ENCODE measurements at places on chromosomes 7 and 10.

- DNase-seq, result no peak
Measured at GRCh38 chr10:17548162-17548561, 69.0 kb downstream of the HACD1 start.

- DNase-seq, result no peak
Measured at GRCh38 chr10:29512425-29512974, 122.3 kb downstream of the SVIL start.

- no peak for DNase-seq
Measured at GRCh38 chr7:50181081-50181480, 88.0 kb upstream of the ZPBP start.

DNA sequence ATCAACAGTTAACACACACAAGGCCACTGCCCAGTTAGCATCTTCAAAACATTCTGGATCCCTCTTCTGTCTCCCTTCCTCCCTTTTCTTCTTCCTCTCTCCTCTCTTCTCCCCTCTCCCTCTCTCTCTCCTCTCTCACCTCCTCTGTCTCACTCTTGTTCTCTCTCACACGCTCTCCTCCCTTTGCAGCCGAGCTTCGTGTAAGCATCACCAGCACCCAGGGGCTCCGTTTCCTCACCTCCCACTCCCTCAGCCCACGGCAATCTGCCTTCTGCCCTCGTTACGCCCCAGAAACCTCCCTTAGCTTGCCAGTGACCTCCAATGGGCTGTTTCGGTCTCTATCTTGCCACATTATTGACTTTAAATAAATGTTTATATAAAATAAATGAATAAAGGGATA, 147.4 kb downstream of the TEX36 start:
- DNase-seq, result no peak

- peak; percentile 88 for DNase-seq
Measured at GRCh38 chr7:125033506-125033905, 103.9 kb upstream of the POT1 start.

GRCh38 chr7:3747467-3747866, 446.4 kb downstream of the SDK1 start:
- DNase-seq, result no peak

GRCh38 chr10:55305285-55305684, 504.3 kb upstream of the PCDH15 start:
- no peak for DNase-seq

DNA sequence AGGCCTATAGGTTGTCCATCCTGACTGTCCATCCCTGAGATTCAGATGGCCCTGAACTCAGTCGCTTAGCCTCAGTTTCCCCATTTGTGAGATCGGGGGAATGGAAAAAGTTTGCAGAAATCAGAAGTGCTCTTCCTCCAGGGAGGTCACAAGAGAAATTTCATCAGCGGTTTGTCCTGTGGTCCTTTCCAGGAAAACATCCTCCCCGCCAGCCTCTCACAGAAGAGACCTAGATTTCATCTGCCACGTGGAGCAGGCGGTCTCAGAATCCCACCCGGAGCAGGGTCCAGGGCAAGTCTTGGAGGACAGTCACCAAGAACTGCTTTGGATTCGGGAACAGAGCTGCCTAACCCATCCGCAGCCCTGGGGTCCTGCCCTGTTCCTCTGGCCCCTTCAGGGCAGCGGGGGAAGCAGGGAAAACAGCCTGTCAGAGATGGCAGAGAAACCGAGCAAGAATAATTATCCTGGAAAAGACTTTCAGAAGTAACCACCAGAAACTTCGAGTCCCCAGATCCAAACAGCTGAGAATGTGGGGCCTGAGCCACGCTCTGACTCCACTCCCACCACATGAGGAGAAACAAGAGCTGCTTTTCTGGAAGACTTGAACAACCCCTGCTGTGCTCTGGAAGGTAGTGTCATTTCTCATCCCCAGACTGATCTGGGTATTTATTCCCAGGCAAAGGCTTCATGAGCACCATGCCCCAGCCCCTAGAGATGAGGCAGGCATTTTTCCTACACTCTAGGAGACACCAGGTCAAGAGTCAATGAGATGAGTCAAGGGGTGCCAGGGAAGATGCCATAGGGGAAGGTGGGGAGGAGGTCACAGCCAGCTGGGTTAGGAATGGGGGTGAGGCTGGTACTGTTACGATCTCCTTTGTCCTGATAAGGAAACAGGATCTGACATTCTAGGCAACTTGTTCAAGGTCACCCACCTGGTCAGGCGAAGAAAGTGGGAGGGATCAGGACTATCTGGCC, 1.1 kb upstream of the TNS3 start:
- no peak for DNase-seq

GRCh38 chr7:80548840-80549530, 37.1 kb upstream of the GNAT3 start:
- DNase-seq, result no peak

- DNase-seq, result no peak
Measured at GRCh38 chr7:99835189-99835588, 7.4 kb downstream of the CYP3A43 start.

GRCh38 chr10:102781090-102781920, 37.6 kb downstream of the WBP1L start:
- DNase-seq, result no peak

DNA sequence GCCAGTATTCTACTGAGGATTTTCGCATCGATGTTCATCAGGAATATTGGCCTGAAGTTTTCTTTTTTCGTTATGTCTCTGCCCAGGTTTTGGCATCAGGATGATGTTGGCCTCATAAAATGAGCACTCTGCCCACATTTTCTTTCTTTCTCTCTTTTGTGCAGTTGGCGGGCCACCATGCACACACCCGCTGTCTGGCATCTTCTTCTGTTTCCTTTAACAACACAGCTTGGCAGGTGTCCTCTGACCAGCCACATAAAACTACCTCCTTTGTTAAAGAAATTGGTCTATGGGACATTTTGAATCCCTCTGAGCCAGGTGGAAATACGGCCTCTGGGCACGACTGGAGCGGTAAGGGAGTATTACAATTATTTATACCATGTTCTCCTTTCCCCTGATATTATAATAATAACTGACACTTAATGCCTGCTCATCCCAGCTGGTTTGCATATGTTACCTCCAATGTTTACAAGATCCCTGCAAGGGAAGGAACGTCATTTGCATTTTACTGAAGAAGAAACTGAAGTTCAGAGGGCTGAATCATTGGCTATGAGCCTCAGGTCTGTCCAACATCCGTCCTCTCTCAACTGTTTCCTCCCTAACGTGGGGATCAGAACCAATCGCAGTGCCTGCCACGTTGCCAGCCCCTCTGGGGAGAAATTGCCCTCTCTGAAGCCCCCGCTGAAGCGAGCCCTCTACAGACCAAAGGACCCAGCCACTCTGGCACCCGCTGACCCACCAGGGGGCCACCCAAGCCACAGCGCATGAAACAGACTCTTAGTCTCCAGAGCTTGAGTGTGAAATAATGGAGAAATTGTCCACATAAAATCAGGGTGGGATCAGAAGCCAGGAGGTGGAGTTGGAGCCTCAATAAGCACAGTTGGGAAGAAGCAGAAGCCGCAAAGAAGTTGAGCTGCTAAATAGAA, 125.0 kb upstream of the FOXK1 start:
- no peak for DNase-seq

Measured in NCI-H2029 (cell line).